ENCODE measurements at places on chromosomes 4 and X.

GRCh38 chr4:5146248-5146647 is 95.0 kb downstream of the STK32B start:
- DNase-seq, result no peak

- DNase-seq, result no peak
Measured at GRCh38 chrX:3175659-3176438, 134.6 kb downstream of the ARSF start.

- DNase-seq, result no peak
Measured at GRCh38 chr4:113978561-113979147, 793 bp downstream of the ARSJ start.

DNA sequence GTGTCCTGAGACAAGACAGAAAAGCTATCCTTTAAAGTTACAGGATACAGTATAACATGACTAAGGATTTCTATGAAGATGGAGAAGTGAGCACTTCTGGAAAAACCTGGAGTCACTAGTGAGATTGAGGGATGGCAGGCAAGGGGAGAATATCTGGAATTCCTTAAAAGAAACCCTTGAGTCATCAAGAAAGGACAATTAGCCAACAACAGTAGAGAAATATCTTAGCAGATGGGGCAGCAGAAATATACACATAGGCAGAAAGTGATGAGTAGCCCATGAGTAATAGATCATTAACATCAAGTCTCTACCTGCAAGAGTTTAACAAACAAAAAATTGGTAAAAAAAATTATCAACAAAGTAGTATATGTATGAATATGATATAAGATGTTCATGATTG is 858.8 kb upstream of the FRG1 start:
- DNase-seq, result no peak

DNA sequence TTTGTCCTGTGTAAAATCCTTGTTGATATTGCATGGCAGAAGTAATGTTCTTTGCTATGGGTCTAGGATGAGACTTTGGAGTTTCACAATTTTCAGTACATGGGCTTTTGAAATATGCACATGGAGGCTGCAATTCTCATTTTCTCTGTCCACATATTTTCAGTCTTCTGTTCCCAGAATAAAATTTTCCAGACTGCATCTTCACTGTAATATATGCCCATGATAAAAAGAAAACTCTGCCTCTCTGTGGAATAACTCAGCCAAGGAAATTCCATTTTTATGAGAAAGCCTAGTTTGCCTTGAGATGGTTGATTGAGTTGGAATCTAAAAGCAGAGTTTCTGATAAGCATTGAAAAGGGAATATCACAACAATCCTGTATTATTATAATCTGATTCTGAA is 601.4 kb upstream of the AADAT start:
- no peak for DNase-seq

- no peak for DNase-seq
Measured at GRCh38 chrX:3576886-3577501, 136.5 kb downstream of the PRKX start.

DNA sequence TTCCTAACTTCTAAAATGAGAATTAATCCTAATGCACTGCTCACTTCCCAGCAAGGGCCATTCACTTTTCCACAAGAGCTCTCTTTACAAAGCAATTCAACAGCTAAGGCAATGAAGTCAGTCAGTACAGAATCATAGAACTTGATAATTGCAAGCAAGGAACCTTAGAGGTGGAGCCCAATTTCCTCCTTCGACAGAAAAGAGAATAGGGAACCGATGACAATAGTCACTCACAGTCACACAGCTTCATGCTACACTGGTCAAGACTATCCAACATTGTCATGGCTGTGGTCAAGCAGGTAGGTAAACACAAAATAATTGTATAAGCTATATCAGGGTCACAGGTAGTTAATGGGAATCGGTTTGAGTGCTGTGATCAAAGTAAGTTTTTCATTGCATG is 90.0 kb downstream of the ELOVL6 start:
- no peak for DNase-seq

DNA sequence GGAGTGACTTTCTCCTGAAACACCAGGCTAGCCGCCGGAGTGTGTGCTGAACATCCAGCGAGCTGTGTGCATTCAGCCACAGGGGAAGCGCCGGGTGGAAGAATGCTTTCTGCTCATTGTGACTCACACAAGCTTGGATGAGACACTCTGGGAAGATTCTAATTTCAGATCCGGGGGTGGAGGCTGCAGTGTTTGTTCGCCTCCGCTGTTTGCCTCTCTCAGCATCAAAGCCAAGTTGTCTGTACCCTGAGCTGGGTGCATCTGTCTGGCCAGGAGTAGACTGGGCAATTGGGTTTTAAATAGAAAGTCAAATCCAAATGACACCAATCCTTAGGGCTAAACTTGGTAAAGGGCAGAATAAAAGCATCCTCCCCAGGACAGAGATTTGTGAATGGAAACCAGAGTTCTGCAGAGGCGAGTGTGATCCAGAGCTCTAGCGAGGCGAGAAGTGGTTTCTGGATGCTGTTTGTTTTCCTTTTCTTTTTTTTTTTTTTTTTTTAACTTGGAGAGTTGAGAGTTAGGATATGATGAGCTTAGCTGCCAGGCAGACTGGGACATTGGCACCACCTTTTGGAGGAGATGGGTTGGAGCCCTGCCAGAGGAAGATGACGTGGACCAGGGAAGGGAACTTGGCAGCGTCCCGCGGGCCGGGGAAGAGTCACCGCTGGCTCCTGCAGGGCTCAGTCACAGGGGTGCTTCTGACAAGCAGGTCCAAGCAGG is 196.0 kb upstream of the PSAPL1 start:
- no peak for DNase-seq

GRCh38 chr4:87840149-87840548 is 7.4 kb downstream of the MEPE start:
- DNase-seq, result no peak

DNA sequence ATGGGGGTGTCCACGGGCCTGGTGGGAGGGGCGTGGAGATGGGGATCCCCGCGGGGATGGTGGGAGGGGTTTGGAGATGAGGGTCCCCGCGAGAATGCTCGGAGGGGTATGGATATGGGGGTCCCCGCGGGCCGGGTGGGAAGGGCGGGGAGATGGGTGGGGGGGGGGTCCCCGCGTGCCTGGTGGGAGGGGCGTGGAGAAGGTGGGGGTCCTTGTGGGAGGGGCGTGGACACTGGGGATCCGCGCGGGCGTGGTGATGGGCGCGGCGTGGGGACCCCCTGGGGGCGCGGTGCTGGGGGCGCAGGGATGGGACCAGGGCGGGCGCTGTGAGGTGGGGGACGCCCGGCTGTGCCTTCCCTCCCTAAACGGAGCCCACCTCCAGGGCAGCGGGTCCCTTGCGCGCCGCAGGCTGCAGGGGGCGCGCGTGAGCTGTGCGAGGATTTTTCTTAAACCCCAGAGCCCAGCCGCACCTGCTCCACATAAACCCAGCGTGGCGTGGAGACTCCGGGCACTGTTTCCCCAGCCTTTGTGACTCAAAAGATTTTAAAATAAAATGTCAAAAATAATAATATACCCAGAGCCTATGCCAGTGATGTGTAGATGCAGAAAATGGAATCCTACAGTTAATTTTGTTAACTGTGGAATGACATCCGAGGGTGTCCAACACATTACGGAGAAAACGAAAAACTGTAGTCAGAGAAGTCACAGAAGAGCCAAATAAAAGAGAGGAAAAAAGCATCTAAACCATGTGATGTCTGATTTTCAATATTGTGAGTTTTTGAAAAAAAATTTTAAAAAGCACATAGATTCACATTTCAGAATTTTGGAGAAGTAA is 1.5 kb upstream of the ASMTL start:
- DNase-seq, result no peak

GRCh38 chrX:72003811-72004750 is 93.4 kb downstream of the NHSL2 start:
- no peak for DNase-seq

- no peak for DNase-seq
Measured at GRCh38 chrX:40671126-40671525, 23.8 kb upstream of the CXorf38 start.

- DNase-seq, result no peak
Measured at GRCh38 chr4:61770456-61770855, 570.3 kb downstream of the ADGRL3 start.

DNA sequence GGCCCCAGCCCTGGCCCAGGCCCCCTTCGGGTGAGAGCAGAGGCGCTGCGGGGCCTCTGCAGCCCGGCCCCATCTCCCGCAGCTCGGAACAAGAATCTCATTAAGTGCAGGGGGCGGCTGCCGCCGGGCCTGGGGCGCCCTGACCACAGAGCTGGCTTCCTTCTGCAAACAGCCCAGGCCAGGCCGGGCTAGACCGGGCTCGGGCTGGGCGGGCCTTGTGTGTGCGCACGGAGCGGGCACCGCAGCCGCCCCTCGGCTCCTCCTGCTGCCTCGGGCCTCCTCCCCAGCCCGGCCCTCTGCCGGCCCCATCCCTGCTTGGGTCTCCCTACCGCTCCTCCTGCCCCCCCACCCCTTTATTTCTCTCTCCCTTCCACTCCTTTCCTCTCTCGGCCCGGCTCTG is 83.3 kb downstream of the EFNB1 start:
- DNase-seq, result no peak

DNA sequence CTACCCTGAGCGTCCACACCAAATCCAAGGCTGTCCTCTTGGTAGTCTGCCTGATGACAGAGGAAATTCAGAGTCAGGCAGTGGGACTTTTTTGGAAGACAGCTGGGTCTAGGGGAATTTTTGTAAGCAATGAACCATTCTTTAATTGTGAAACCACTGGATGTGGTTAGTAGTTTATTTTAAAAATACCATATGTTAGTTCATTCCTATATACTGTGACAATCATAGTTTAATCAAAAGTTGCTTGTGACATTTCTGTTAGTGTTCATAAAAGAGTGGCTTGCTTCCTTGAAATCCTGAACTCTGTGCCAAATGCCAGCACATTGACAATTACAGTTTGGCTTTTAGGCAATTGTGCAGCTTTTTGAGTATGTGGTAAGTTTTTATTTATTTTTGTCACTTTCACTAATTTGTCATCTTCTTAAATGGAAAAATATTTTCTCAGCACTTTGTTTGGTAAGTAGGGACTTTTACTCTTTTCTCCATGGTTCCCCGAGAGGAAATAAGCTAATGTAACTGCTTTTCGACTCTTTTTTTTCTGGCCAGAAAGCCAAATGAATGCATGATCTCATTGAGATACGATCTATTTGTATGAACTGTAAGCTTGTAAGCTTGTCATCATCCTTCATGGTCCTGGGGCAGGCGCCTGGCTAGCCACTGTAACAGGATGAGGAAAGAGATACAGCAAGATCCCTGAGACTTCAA is 72.6 kb upstream of the SLC4A4 start:
- no peak for DNase-seq

- no peak for DNase-seq
Measured at GRCh38 chrX:118502161-118502789, 6.7 kb downstream of the DOCK11 start.
